Suprapubic skin (tissue), 4 donors: ENCODE measurements at places on chromosomes 5 and 9. TPM values are rescaled to one million over a fixed set of nuclear protein-coding genes. Genes with fewer than 3 reads are reported as not detected.

DNA sequence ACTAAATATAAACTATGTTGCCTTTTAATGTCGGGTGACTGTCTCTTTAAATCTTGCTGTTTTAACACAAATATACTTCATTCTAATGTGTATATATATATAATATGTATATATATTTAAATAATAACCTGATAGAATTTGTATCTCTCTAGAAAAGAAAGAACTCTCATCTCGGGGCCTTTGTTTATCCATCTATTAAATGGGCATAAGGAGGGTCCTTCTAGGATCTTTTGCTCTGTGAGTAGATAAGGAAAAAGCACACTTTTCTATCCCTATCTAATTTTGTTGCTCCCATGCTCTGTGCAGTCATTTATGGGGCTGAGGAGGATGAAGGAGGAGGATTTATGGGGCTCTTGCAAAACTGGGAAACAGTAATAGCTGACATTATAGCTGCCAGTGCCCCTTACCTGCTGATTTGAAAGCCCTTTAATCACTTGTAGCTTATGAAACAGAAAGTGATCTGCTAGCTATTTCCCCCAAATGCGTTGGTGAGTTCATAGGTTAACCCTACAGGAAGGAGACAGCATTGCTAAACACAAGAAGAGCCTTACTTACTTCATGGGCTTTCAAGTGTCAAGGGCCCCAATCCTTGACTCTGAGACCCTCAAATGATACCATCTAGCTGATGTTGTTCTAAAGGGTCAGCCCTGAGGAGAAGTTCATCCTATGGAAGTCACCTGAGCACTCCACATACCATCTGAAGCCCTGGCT is 5.8 kb upstream of the PPARGC1B start:
- no peak for DNase-seq

GRCh38 chr9:99850736-99851499 is 29.2 kb downstream of the NR4A3 start:
- DNase-seq: no peak

- no peak for DNase-seq
Measured at GRCh38 chr5:37088009-37088408, 161.2 kb downstream of the CPLANE1 start.

- DNase-seq: no peak
Measured at GRCh38 chr5:122312591-122313406, 762 bp downstream of the SNCAIP start.

- DNase-seq: no peak
Measured at GRCh38 chr5:95533761-95534160, 21.0 kb downstream of the SKIC3 start.

DNA sequence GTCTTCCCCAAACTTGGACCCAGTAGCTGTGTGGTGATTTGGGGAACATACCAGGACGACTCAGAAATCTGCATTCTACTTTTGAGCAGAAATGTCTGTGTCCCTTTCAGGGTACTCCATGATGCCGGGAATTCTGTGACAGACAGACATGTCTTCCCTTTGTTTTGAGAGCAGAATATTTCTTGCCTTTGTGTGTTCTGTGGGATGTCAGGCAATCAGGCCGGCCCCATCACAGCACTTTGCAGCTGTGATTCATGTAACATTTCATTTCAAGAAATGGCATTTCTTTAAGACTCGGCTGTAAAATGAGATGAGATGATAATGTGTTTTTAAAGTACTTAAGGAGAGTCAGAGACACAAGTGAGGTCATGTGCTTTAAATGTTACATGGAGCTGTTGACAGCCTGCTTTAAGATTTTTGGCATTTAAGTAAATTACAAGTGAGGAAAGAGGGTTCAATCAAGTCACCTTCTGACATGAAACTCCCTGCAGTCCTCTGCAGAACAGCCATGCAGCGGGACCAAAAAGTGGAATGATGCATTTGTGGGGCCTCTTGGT is 98.7 kb downstream of the SLC28A3 start:
- no peak for DNase-seq

- no peak for DNase-seq
Measured at GRCh38 chr9:109574061-109574882, 76.2 kb upstream of the PTPN3 start.

GRCh38 chr5:141319699-141320098 is 885 bp downstream of the TAF7 start:
- no peak for DNase-seq

DNA sequence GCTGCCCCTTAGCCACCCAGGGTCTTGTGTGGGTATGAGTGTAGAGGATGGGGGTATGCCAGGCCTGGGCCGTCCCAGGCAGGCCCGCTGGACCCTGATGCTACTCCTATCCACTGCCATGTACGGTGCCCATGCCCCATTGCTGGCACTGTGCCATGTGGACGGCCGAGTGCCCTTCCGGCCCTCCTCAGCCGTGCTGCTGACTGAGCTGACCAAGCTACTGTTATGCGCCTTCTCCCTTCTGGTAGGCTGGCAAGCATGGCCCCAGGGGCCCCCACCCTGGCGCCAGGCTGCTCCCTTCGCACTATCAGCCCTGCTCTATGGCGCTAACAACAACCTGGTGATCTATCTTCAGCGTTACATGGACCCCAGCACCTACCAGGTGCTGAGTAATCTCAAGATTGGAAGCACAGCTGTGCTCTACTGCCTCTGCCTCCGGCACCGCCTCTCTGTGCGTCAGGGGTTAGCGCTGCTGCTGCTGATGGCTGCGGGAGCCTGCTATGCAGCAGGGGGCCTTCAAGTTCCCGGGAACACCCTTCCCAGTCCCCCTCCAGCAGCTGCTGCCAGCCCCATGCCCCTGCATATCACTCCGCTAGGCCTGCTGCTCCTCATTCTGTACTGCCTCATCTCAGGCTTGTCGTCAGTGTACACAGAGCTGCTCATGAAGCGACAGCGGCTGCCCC is 2.6 kb downstream of the SLC35A4 start:
- no peak for DNase-seq

- DNase-seq: no peak
Measured at GRCh38 chr9:130453487-130453886, 8.7 kb downstream of the ASS1 start.

- DNase-seq: no peak
Measured at GRCh38 chr9:135641745-135642144, 2.4 kb upstream of the GLT6D1 start.

- DNase-seq: no peak
Measured at GRCh38 chr5:168313596-168314204, 22.3 kb downstream of the WWC1 start.

DNA sequence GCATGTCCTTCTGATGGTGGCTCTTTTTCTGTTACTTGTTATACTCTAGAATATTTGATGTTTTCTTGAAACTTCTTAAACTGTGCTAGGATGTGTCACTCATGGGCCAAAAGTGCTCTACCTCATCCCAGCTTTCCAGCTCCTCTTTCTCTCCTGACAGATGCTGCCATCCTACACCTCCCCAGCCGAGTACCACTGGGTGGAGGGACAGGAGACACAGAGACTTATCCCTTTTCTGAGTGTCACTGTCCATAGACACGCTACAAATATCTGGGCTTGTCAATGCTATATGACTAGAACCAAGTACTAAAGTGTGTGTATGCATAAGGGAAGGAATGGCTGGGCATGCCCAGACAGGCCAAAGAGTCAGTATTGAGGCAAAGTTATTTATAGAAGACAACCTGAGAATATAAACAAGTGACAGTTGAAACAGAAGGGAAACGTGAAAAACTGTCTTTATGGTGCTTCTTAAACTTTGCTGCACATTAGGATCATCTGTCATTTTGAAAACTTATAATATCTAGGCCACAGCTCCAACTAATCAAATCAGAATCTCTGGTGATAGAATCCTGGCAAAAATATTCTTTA is 188.0 kb downstream of the CARTPT start:
- DNase-seq: no peak

- no peak for DNase-seq
Measured at GRCh38 chr5:109923205-109923604, 233.5 kb downstream of the MAN2A1 start.

DNA sequence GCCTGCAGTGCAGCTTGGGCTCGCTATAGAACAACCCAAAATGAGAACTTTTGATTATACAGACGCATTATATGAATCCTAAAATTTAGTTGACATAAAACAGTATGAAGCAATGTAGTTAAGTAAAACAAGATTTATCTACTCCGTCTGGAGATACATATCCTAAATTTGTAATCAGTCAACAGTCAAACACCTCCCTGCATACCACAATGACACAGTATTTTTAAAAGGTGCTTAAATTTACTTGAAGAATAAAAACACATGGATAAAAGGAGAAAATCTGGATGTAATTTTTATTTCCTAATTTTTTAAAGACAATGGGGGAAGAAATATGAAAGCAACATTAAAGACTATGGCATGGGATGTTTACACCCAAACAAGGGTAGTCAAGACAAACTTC is 70.8 kb downstream of the PTBP3 start:
- DNase-seq: no peak

DNA sequence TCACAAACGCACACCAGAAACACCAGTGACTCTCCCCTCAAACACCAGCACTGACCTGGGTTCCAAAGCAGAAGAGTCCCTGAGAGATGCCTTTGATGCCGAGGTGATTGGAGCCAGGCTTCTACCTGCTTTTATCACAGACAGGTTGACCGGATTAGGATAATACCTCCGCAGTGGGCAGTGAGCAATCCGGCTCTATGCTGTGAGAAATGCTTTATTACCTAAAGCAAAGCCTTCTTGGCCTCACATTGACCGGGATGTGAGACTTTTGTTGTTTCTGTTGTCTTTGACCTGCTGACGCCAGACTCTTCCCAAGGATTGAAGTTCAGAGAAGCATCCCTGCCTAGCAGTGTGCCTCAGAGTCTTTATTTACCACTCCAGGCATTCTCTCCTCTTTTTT is 320.3 kb upstream of the CLINT1 start:
- no peak for DNase-seq

DNA sequence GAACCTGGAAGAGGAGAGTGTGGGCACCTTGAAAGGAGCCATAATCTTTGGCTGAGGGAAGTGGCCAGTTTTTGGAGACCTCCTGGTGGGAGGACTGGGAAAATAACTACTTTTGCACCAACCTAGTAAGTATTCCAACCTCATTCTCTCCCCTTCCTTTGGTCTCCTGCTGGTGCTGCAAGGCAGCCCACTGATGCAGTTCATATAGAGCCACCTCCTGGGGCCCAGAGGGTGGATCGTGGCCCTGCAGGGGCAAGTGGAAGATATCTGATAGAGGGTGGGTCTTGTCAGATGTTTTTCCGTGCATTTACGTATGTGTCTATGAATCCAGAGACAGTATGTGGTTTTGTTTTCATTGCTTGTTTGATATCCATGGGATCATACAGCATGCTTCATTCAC is 172.8 kb upstream of the PITX1 start:
- no peak for DNase-seq

- no peak for DNase-seq
Measured at GRCh38 chr9:7811677-7812076, 12.1 kb upstream of the DMAC1 start.

DNA sequence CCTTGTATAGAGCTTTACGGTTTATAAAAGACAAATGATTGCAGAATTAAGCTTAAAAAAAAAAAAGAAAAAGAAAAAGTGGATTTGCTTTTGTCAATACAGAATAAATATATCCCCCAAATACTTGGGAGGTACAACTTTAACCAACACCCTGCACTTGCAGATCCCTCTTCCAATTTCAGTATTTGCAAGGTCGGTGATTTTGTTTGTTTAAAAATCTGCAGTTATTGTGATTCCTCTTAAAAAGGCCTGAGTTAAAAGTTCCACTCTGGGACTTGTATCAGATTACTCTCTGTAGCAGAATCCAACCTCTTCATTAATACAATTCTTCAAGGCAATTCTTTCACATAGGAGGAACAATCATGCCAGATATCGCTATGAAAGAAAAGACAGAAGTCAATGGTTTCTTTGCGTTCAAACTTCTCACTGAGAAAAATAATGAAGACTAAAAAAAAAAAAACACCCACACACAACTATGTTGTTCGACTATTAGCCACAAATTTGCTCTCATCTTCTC is 400.9 kb downstream of the EBF1 start:
- DNase-seq: no peak

- no peak for DNase-seq
Measured at GRCh38 chr5:124876566-124876965, 130.1 kb upstream of the ZNF608 start.

GRCh38 chr5:163276466-163276865 is 160.9 kb upstream of the CCNG1 start:
- no peak for DNase-seq

GRCh38 chr9:137086531-137087408 is at the start of gene MAN1B1:
Gene MAN1B1 (plus strand): TSS chr9:137086985. CDS start chr9:137087000, 15 bp downstream.
- DNase-seq: peak; percentile 99

GRCh38 chr5:63923914-63924313 is 38.3 kb downstream of the HTR1A start:
- no peak for DNase-seq

- no peak for DNase-seq
Measured at GRCh38 chr5:38651806-38652205, 95.4 kb upstream of the LIFR start.

GRCh38 chr9:119758241-119758640 is 389.0 kb upstream of the BRINP1 start:
- DNase-seq: no peak

DNA sequence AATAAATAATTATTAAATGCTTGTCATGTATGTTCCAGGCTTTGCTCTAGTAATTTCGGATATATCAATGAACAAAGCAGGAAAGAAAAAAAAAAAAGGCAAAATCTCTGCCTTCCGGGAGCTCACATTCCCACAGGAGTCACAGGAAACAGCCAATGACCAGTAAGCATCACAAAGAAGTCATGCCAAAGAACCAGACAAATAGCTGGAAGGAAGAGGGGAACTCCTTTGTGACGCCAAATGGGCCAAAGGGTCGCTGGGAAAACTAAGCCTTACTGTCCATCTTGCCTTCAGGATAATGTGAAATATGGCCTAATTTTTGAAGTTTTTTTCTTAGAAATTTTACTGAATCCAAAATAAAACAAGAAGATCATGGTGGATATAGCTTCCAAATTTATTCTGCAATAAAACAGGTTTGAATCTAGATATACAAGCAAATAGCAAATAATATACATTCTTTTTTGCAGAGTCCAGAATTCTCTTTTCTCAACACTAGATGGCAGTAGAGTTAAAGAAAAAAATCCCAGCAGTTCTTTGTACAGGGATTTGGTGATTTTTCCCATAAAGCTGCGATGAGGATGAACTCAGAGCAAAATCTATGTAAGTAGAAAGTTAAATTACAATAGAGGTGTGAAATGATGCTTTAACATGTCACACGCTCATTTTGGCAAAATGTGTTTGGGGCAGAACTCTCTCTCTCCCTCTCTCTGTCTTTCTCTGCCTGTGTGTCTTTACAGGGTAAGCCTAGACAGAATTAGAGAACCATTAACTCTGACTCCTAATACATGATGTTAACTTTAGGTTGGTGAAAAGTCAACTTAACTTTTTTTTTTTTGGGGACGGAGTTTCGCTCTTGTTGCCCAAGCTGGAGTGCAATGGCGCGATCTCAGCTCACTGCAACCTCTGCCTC is 60.0 kb upstream of the TUT7 start:
- no peak for DNase-seq

- no peak for DNase-seq
Measured at GRCh38 chr9:128747241-128747640, 23.3 kb upstream of the ZDHHC12 start.

Gene SSBP2
- total RNA-seq: 70.1 TPM

Gene SPATA31E1
- not detected for total RNA-seq

Gene DEPDC1B
- total RNA-seq: 5.8 TPM

Gene ZFYVE16
- 12.4 TPM for total RNA-seq

Gene DBH
- not detected for total RNA-seq

Gene ROR2
- 7.3 TPM for total RNA-seq
